ENCODE measurements at places on chromosomes 1 and 21.
A peak's percentile ranks its signal among the peaks of the same experiment; 100 is the strongest.

- DNase-seq: no peak
Measured at GRCh38 chr21:45022736-45023135, 51.6 kb upstream of the ADARB1 start.

DNA sequence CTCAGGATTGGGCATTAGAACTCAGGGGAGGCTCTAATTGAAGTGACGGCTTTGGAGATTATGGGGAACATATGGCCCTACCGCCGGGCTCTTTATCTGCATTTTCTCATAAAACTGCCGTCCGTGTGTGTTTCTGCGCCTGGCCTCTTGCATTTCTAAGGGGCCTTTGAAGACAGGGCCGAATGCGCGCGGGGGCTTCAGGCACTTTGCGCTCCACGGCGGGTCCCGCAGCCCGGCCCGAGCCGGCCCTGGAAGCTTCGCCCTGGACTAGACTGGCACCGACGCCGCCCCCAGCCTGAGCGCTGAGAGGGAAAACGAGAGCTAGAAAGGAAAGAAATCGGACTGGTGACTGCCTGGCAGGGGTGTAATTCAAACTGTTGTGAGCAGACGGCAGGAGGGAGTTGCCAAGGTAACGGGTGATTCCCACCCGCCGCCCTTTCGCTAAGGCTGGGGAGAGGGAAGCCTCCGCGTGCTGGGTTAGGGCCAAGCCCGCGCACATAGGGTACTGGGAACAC lies 120.7 kb downstream of the LMX1A start:
- peak; percentile 2 for DNase-seq

DNA sequence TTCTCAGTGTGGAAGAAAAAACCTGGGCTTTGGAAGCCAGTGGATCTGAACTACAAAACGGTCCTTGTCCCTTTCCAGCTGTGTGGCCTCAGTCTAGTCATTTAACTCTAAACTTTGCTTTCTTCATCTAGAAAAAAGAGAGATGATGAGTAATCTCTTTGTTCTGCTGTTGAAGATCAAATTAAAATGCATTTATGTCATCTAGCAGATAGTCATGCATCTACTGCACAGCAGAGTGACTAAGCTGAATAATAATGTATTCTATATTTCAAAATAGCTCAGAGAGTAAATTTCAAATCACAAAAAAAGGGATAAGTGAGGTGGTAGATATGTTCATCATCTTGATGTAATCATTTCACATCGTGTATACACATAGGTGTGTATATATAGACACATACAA lies 473.2 kb downstream of the DSCAM start:
- DNase-seq: no peak

GRCh38 chr1:178457651-178458050 lies 39.1 kb downstream of the CLEC20A start:
- no peak for DNase-seq

- no peak for DNase-seq
Measured at GRCh38 chr1:19552291-19553010, 67.1 kb upstream of the CAPZB start.

DNA sequence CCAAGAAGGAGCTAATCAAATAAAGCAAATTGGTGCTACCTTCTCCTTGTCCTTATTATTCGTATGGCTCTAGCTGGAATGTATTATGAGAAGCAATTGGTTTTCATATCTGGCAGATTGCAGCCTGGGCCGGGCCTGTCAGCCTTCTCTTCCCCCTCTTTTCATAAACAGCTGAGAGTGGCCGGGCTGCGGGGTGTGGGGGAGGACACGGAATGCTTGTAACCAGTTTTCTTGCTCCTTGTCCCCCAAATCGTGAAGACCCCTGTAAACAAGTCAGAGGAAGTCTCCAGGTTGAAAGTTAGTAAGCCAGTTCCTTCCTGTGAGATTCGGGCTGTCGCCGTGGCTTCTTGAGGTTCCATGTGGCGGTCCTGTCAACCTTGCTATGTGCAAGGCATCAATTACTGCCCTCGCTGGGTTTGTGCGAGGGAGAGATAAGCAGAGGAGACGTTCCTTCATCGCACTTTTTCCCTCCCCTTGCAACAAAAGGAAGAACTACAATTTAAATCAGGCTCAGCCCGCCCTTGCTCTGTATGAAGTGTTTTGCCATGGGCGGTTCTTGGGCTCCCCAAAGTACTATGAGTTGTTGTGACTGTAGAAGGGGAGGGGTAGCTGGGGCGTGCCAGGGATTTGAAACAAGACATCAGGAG lies 450.7 kb downstream of the CAMTA1 start:
- DNase-seq: no peak

GRCh38 chr1:39398278-39399021 lies 93.0 kb upstream of the BMP8A start:
- DNase-seq: peak; percentile 97

GRCh38 chr1:21324368-21325141 lies 34.3 kb upstream of the ECE1 start:
- DNase-seq: peak; percentile 95

- no peak for DNase-seq
Measured at GRCh38 chr1:154406886-154407197, 1.7 kb downstream of the IL6R start.

DNA sequence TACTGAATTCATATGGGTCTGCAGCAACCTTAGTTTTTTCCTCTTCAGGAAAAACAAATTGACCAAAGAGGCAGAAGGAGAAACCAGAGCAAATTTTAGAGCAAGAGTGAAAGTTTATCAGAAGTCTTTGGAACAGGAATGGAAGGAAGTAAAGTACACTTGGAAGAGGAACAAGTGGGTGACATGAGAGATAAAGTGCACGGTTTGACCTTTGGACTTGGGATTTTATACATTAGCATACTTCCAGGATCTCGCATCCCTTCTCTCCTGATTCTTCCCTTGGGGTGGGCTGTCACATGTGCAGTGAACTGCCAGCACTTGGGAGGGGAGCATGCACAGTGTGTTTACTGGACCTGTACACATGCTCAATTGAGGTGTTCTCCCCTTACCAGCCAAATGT lies 754.8 kb upstream of the ADAMTS5 start:
- no peak for DNase-seq

GRCh38 chr1:241411056-241411775 lies 54.2 kb upstream of the RGS7 start:
- peak; percentile 69 for DNase-seq

DNA sequence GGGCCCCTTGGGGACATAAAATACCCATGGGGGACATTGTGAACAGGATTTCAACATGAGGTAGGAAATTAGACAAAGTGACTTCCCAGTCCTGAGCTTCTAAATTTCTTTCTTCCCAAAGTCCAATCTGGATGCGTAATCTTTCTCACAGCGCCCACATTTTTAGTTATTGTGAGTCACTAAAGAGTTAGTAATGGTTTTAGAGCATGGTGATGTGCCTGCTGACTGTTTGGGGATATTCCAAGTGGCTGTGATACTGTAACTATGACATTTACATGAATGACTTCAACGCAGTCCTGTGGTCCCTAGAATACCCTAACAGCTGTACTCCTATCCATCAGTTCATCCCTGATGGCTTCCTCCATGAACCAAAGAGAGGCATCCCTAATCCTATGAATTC lies 224.0 kb upstream of the COA6 start:
- DNase-seq: no peak

DNA sequence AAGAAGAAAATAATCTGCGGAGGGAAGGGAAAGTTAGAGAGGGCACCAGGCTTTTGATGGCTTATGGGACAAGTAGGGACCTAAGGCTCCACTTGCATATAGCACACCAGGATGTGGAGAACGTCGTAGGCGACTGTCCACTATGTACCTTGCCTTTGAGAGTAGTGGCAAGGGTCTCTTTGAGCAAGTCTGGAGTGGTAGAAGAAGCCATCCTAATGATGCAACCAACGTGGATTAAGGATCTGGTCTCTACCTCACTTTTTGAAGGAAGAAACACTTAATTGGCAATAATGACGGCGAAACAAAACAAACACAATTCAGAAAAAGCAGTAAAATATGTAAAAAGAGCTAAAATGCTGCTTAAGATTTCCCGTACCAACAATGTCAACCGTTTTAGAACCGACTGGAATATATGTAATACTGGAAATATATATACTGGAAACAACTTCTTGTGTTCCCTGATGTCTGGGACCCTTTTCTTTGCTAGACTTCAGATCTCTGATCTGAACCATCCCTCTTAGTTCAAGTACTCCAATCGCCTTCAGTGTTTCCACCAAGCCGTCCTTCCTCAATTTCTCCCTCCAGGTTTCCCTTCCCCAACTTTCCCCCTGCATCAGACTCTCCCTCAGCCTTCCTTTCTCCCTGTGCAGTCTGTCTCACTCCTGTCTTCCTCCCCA lies 821 bp upstream of the KHDRBS1 start:
- DNase-seq: no peak

DNA sequence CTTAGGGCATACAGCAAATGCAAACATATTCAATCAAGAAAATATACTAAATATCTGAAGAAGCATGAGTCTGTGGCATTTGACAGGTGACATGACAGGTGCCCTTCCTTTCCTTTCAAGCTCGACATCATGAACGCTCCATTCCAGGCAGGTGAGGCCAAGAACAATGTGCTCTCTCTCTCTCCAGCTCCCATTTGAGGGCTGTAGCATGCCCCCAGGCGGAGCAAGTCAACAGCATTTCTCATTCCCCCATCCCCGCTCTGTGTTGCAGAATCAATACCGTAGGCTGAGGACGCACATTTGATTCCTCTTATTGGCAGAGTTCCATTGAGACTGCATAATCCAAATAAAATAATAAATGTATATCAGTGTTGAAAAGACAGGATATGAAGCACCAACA lies 24.6 kb upstream of the PLPPR4 start:
- DNase-seq: no peak

DNA sequence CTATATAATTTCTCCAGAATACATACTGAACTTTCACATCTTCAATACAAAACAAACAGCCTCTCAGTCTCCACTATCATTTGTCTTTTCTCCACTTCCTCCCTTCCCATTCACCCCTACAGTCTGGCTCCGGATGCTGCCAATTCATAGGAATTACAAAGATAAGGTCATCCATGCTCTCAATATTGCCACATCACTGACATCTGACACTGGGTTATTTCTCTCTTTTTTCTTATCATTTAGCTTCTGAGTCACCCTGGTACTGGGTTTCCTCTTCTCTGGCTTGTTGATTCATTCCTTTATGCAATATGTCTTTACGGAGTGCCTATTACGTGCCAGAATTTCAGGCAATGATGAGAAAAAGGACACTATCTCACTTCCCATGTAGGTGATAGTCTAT lies 3.1 kb upstream of the SH3BP5L start:
- peak; percentile 76 for DNase-seq

All from foreskin fibroblast (primary cell).